ENCODE measurements at places on chromosomes 12 and 14. TPM values are rescaled to one million over a fixed set of nuclear protein-coding genes. Genes with fewer than 3 reads are reported as not detected.
A peak's percentile ranks its signal among the peaks of the same experiment; 100 is the strongest.

Gene SLC25A21
- total RNA-seq: 16.0 TPM

Gene FICD
- 10.0 TPM for total RNA-seq

DNA sequence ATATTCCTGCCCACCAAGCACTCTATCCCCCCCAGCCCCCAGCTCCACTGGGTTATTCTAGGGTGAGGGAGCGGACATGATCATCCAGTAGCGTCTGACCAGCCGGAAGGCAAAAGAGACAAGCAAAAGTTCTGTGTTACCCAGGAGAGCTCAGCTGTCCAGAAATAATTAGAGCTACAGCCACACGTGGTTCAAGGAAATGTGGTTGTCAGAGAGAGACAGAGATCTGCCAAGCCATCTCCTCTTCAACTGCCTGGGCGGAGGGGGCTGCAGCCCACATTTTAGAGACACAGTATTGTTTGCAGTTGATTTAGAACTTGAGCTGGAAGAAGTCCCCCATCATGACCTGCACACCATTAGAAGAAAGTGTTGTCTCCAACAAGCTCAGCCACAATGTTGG, 30.4 kb downstream of the DAO start:
- DNase-seq: no peak

DNA sequence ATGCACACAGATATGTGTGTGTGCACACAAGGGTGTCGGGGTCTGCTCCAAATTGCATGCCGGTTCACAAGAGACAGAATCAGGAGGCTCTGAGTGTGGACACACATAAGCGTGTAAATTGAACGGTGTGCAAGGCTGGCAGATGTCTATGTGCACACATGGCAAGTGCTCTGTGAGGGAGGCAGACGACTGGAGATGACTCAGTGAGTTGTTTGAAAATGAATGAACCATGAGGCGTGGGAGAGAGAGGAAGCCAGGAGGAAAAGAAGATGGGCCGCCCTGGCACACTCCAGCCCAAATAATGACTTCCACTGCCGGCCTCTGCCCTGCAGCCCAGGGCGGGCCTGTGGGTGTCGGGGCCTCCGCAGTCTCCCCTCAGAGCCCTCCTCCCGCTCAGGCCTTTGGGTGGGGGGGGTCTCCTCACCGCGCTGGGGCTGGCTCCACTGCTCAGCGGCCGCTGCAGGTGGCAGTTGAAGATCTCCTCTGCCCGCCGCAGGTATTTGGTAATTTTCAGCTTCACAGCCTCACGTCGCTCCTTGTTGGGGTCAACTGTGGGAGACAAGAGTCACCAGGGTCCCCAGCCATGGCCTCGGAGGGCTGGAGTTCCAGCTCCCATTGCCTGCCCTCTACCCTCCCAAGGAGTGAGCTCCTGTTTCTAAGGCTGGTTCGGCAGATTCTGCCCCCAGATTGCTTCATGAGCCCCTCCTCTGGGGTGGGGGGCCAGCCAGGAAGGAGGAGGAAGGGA, 3.5 kb downstream of the RPS6KL1 start:
- DNase-seq: no peak

DNA sequence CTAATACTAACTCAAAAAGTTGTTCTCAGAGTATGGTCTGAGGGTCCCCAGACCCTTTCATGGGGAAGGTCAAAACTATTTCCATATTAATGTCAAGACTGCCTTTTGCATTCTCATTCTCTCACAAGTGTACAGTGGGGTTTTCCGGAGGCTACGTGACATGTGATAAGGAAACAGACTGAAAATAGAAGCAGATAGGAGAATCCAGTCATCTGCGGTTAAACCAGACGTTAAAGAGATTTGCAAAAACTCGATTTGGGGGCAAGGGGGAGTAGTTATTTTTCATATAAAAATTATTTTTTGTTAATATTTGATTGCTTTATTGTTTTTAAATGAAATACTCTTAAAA, 1.0 kb upstream of the NAP1L1 start:
- peak; percentile 55 for DNase-seq

- peak; percentile 23 for DNase-seq
These were observed 220.6 kb upstream of the OR4E1 start for GRCh38 chr14:21894003-21894897.

Gene KCNK13
- 59.1 TPM for total RNA-seq

Gene KLRK1
- 1.3 TPM for total RNA-seq

DNA sequence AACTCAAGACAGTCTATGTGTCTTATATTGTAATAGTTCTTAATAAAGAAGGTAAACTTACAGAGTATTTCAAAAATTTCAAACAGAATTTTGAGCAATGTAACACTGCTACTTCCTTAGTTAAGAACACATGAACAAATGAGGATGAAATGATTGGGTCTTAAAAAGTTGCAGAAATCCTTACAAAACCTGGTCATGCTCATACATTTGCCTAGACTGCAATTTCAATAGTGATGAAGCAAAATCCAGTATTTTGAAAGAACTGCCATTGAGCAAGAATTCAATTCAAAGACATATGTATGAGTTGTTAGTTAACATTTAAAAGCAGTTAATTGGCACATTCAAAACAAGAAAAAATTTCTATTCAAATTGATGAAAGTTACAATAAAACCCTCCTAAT, 17.8 kb upstream of the HIF1A start:
- DNase-seq: no peak

DNA sequence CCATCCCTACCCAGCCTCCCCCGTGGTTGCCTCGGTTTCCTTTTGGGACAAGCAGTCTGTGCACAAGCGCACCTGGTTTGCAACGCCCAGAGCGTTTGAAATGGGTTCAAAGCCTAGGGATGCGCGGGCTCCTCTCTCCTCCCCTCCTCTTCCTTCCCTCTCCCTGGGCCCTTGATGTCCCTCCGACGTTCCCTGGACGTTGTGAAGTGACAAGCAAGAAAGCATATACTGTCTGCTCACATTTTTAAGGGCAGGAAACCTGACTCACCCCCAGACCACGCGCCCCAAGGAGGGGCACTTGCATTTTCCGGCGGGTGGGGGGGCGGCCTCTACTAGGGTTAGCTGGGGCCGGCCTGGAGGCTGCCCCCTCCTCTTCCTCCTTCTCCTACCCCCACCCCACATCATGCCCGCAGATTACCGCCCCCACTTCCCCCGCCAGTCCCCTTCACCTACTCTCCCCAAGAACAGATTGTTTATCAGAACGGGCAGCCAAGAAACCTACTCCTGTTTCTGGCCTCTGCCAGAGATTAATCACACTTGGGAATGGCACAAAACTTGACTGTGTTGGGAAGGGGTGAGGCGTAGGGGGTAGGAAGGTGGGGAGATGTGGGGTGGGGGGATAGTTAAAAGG, 9.5 kb upstream of the IRF2BPL start:
- no peak for DNase-seq

- DNase-seq: no peak
These were observed 538.0 kb upstream of the ATP2B1 start for GRCh38 chr12:90246688-90247087.

Gene HRK
- total RNA-seq: 1.4 TPM

DNA sequence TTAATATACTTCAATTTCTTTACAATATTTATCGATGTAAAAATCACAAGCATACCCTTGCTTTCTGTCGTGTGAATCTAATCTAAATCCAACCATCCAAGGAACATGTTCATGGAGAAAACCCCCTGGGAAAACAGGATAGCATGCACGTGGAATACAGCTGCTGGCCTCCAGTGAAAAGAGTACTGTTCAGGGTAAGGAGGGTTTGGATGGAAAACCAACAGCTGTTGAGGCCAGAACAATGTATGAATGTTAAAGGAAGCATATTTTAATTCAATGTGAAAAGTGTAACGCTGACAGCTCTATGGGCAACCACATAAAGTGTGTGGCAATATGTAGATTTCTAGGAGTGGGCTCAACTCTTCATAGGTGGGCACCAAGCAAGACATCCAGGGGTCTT, 344.0 kb downstream of the TMEM132D start:
- no peak for DNase-seq

DNA sequence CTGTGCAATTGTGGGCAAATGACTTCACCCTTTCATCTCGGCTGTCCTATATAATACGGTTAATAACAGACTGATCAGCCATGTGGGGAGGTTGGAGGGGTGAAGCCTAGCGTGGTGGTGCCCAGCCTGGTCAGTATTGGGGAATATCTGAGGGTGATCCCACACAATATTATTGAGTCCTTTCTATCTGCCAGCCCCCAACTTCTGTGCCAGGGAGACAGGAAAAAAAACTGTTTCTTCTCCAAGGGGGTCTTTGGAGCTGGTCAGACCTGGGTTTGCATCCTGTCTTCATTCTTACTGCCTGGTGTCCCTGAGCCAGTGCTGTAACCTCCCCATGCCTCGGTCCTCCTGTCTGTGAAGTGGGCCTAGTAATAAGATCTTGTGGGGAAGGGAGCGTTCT, 6.5 kb downstream of the CYP46A1 start:
- no peak for DNase-seq

- DNase-seq: no peak
These were observed 7.2 kb upstream of the CRIP2 start for GRCh38 chr14:105467249-105467941.

Gene CIROP
- total RNA-seq: not detected

Gene KLHL33
- total RNA-seq: 1.2 TPM

DNA sequence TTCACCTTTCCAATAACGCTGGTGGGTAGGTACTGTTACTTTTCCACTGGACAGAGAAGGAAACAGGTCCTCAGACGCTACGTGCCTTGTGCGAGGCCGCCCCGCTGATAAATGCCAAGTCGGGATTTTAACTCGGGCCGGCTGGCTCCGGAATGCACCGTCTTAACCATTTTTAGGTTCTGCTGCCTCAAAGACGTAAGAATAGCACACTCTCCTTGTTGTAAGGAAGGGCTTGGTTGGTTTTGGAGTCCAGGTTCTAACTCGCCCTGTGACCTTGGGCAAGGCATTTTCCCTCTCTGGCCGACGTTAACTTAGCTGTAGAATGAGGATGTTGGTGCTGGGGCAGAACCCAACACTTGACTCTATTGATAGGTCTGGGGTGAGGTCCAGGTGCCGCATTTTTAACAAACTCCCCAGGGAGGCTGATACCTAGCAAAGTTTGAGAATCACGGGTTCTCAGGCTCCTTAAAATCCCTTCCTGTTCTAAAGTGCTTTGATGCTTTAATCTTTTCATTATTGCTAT, 814 bp downstream of the ANKRD13A start:
- peak; percentile 43 for DNase-seq

GRCh38 chr14:97219431-97220017, 422.3 kb downstream of the VRK1 start:
- no peak for DNase-seq

DNA sequence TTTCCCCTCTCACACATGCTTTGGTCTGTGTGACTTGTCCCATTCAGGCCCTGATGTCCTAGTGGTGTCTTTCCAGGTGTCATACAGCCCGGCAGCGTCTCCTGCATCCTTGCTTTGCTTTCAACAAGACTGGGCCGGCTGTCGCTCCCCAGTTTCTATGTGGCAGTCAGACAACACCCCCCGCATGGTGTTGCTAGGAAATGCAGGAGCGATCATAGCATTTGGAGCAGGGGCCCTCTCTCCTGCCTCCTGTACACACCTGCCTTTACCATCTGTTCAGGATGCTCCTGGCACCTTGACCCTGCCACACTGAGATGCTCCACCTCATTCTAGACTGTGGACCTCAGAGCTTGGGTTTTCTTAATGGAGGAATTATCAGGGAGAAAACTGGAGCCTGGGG, 29.5 kb downstream of the CACNA1C start:
- DNase-seq: no peak

DNA sequence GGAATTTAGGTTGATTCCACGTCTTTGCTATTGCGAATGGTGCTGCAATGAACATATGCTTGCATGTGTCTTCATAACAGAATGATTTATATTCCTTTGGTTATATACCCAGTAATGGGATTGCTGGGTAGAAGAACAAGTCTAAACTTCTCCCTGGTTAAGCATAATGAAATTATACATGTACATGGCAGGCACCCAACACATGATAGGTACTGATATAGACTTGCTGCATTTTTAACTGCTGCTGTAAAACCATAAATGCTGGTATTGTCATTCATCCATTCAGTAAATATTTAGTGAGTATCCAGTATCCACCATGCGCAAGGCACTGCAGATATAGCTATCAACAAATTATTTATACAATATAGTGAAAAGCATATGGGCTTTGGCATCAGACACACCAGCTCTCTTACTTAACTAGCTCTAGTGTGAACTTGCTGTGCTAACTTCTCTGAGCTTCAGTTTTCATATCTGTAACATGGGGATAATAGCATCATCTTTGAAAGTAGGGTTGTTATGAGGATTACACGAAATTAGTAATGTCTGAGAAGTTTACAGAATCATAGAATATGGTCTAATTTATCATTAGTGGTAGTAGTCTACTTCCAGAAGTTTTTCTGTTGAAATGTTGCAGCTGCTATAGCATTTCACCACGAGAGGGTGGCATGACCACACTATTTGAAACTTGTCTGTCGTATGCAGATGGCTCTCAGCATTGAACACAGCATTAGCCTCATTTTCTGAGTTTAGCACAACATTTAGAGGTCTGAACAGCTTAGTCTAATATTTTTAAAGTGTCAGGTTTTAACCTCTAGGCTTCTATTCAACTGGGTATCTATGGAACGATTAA, 32.0 kb upstream of the SEL1L start:
- peak; percentile 45 for DNase-seq

DNA sequence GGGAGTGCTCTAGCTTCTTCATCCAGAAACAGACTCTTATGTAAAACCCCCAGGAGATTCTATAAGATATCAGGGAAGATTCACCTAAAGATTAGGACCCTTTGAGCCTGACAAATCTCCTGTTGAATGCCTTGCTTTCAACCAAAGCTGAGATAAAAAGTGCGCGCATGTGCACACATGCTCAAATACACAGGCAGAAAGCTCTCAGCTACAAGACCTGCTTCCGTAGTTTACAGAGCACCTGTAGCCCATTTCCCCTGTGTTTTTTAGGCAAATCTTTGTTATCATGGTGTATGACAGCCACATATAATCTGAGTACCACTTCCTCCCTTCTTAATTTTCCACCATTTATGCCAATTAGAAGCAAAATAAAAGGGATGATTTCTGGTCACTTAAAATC, 866.9 kb downstream of the NRXN3 start:
- no peak for DNase-seq

DNA sequence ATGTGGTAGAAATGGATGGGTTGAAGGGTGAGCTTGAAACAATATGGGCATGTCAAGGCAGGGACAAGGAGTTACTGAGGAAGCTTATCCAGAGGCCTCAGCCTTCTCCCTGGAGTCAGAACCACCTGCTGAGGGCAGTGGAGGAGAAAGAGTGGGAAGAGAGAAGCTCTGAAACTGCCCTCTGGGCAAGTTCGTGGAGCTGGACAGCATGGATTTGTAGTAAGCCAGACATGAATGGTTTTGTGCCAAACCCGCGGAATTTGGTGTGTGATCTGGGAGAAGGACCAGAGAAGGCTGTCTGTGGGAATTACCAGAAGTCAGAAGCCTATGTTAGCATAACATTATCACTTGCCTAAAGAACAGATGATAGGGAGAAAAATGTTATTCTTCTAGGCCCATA, 164.8 kb downstream of the SLC41A2 start:
- peak; percentile 45 for DNase-seq

GRCh38 chr12:102249079-102249841, 51.6 kb upstream of the PMCH start:
- no peak for DNase-seq

Gene MORN3
- total RNA-seq: 46.1 TPM

GRCh38 chr12:3076730-3077571, at the start of gene TSPAN9:
TSS of gene TSPAN9 (plus strand) at chr12:3077379. CDS start at chr12:3201194, 123,815 bp downstream.
- DNase-seq: peak; percentile 77

GRCh38 chr14:104700225-104700651, 10.8 kb downstream of the INF2 start:
- no peak for DNase-seq

Gene CACNA1C
- 20.3 TPM for total RNA-seq

- no peak for DNase-seq
These were observed 289.5 kb upstream of the CCDC196 start for GRCh38 chr14:66196670-66197069.
